ENCODE measurements at places on chromosomes 5 and 9.

DNA sequence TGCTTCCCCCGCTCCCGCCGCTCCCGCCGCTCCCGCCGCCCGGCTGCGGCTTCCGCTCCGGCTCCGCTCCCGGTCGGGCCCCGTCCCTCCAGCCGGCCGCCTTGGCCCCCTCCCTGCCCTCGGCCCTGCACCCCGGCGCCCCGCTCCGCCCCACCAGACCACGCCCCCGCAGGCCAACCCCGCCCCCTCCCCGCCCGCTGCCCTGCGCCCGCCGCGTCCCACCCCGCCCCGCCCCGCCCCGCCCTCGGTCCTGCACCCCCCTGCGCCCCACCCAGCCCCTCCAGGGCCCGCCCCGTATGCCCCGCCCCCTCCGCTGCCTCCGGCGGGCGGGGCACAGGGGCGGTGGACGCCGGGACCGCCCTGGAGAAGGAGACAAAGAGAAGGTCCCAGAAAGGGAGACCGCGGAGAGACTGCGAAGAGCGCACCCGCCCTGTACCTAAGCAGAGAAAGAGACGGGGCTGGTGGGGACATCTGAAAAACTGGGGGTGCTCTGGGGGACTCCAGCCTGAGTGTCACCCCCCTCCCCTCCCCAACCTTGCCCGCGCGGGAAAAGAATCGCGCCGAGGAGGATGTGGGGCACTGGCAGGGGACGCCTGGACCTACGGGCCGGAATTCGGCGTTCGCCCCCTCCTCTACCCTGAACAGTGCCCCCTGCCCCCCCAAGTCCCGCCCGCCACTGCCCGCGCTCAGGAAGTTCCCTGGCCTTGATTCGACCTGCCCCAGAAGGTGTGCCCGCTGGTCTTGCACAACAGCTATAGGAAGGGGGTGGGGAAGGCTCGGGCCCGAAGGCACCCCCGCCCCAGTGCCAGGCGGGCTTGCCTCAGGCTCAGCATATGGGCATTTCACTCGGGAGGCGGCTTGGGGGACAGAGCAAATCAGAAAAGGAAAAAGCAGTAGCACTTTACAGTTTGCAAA is 42.8 kb upstream of the STXBP1 start:
- DNase-seq: peak; percentile 78

DNA sequence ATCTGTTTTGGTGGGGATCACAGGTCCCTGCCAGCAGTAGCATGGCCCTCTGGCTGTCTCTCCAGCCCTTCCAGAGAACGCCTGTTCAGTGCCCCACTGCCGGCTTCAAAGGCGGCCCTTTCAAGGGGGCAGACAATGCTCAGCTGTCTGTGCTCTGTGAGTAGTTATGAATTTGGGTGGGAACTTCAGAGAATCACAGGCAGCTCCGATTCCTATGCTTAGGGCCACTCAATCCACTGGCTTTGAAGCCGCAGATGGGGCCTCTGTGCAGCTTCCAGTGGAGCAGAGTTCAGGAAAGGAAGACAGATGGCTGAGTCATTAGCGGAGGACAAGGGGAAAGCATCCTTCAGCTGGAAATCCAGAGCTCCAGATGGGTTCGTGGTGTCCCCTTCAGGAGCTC is 42.4 kb downstream of the NKX2-5 start:
- DNase-seq: no peak

DNA sequence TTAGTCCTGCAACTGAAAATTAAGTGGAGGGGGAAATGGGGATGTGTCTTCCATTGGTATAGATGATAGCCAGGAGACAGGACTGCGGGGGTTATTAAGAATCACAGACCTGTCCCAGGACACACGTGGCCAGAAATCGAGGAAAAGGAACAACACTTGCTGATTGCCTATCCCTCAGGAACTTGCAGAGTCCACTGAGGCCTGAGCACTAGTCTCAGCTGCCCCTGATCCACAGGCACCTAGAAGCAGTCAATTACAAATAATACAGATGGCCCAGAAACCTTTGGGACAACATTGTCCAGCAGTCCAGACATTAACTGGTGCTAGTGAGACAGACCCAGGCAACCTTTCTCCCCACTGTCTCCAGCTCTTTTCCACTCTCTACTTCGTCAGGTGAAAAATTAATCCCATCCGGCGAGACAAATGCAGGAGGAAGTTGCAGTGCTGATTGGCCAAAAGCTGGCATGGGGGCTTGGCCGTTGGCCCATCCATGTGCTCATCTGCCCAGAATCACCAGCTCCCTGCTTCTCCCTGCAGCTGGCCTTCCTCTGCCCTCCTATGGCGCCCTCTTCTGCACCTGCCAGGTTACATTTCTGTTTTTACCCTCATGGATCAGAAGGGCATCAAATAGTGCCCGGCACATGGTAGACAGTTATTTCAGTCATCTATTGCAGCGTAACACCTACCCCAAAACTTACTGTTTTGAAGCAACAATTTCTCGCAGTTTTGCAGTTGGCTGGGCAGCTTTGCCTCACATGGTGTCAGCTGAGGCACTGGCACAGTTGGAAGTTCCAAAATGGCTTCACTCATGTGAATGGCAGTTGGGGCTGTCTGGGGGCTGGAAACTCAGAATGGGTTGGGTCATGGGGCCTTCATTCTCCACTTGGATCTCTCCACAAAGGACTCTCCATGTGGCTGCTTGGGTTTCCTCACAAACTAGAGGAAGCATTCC is 3.6 kb upstream of the B4GALT1 start:
- DNase-seq: peak; percentile 68

GRCh38 chr5:55694152-55694830 is 17.8 kb downstream of the SLC38A9 start:
- DNase-seq: no peak

- no peak for DNase-seq
These were observed 14.1 kb downstream of the MAN2A1 start for GRCh38 chr5:109703829-109704228.
